GM23248 (cell line): ENCODE measurements at places on chromosomes 1 and 21. TPM values are rescaled to one million over a fixed set of nuclear protein-coding genes. Genes with fewer than 3 reads are reported as not detected.

- DNase-seq: no peak
- peaks cover 38% of the 10 kb centered on the region for H3K36me3 ChIP-seq
- peaks cover 11% of the 10 kb centered on the region for H3K4me1 ChIP-seq
- no peak overlapping the region for H3K27ac ChIP-seq
Measured at GRCh38 chr1:220884109-220884980, 5.1 kb downstream of the HLX start.

CREG1 gene
- total RNA-seq: 86.6 and 90.5 TPM in 2 replicates

C1orf105 gene
- not detected in 2 replicates for total RNA-seq

DNA sequence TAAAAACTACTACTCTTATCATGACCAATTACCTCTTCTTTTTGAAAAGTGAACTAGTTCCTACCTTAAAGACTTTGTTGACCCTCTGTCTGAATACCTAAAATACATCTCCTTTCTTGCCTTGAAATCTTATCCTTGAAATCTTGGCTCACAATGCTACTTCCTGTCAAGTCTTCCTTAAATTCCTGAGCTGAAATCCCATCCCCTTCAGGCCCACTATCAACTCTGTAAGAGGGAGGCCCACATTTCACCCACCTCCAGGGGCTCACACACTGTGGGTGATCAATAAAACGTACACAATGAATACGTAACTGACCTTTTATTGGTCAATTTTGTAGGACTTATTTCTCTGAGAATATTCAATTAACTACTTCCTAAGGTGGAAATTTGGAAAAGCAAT is 88.0 kb downstream of the APP start:
- DNase-seq: no peak
- H3K4me3 ChIP-seq: no peak overlapping the region
- H3K4me1 ChIP-seq: peaks cover 11% of the 10 kb centered on the region; the same call in 1 of the 2 replicates
- H3K27me3 ChIP-seq: no peaks in the 10 kb centered on the region

GRCh38 chr1:180672505-180672904 is 40.7 kb downstream of the XPR1 start:
- H3K36me3 ChIP-seq: no peaks in the 10 kb centered on the region
- H3K4me1 ChIP-seq: no peaks in the 10 kb centered on the region
- no peaks in the 10 kb centered on the region for H3K27me3 ChIP-seq
- DNase-seq: no peak

RGS7 gene
- total RNA-seq: 0.32 TPM in 1 of 2 replicates, not detected in the other

MNDA gene
- not detected in 2 replicates for total RNA-seq

LCE3C gene
- total RNA-seq: not detected in 2 replicates

CACNA1E gene
- not detected in 2 replicates for total RNA-seq
